ENCODE measurements at places on chromosomes 3 and 15.

DNA sequence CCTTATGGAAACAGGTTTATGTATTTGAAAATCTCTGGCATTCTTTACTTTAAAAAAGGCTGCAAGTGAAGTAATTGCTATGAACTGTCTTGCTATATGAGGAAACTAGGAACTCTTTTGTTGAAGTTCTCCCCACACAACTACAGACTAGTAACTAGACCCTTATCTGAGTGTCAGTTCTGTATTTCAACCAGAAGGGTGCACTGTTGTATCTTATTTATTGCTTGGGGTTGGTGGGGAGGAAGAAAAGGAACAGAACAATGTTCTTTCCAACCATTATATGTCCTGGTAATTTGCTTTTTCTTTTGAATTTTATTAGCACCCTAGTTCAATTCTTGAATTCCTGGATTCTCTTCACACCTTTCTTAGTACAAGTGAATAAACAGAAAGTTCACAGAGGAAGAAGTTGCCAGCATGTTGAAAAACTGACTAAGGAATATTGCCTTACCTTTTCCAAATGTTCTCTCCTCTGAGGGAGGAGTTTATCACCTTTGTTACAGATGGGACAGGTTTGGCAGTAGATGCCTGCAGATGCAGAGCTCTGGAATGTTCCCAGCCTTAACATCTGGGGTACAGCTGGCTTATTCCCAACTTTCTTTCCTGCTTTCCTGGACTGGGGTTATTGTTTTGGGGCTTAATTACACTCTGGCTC is 162.4 kb upstream of the CFAP20DC start:
- peak; percentile 59 for DNase-seq

DNA sequence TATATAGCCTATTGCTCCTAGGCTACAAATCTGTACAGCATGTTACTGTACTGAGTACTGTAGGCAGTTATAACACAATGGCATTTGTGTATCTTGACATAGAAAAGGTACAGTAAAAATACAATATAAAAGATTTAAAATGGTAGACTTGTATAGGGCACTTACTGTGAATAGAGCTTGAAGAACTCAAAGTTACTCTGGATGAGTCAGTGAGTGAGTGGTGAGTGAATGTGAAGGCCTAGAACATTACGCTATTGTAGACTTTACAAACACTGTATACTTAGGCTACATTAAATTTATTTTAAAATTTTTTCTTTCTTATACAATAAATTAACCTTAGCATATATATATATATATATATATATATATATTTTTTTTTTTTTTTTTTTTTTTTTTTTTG is 140.0 kb upstream of the UBE2E1 start:
- DNase-seq = no peak

GRCh38 chr3:114411811-114412803 is 118.3 kb downstream of the TIGIT start:
- DNase-seq = no peak

DNA sequence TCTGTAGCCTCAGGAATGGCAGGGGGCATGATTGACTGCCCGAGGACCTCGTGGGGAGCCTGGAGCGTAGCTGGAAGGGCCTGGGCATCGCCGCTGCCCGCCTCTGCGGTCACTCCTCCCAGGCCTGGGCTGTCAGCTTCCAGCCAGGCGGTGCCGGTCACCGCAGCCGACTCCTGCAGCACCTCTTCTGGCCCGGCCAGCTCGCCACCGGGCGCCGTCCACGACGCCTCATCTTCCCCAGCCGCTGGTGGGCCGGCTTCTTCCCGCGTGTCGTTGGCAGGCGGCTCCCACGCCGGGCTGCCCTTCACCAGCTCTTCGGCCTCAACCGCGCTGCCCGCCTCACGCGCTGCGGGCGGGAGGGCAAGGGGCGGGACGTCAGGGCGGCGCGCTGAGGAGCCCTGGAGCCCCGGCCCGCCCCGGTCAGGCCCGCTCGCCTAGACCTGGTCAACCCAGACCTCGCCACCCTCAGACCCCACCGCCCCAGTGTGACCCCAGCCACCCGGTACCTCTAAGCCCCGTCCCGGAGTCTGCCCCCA is 1.0 kb downstream of the CSPG5 start:
- DNase-seq = no peak

DNA sequence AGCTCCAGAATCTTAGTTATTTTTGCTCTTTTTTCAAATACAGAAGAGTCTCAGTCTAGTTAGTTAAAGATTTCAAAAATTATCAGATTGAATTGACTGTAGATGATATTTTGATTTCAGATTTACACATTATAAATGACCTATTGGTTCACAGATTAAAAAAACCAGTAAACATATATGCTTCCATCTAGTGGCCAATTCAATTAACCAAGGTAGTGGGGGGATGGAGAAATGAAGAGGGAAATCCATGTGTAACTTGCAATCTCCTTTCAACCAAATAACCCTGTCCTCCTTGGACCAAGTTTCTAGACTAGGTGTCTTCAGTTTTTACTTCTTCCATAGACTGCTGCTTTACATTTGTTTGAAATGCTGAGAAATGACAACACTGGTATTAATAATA is 789.8 kb downstream of the ROBO1 start:
- DNase-seq = no peak

DNA sequence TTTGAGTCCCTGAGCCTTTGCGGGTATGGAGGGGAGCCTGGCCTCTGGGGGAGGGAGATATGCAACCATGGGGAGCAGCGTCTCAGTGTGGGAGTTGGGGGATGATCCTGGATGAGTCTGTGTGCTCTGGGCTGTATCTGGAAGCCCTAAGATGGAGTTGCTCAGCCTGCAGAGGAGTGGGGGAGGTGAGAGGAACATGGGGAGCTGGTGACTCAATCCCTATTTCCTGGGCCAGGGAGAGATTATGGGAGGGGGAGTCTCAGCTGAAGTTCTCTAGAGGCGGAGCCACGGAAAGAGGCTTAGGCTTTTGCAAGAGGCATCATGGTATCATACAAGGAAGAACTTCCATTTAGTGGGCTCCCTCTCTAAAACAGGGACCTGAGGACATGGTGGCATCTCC is 59.5 kb upstream of the TMEM115 start:
- no peak for DNase-seq
